Common myeloid progenitor, CD34-positive (primary cell): ENCODE measurements at places on chromosomes 2 and 18.

DNA sequence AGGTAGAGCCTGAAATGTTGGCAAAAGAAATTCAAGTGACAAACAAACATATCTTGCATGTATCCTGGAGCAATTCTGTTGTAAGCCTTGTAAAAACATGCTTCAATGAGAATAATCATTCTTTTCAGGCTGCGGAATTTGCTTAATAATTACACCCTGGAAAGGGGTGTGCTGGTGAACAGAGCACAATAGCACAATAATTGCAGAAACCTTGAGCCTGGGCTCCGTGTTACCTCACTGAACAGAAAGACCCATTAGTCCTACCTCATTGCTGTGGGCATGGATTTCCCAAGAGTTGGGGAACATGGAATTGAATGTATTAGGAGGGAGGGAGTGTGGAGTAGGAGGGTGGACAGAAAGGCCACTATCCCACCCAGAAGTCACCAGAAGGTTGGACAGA, 168.0 kb upstream of the ALKAL2 start:
- no peak for DNase-seq

DNA sequence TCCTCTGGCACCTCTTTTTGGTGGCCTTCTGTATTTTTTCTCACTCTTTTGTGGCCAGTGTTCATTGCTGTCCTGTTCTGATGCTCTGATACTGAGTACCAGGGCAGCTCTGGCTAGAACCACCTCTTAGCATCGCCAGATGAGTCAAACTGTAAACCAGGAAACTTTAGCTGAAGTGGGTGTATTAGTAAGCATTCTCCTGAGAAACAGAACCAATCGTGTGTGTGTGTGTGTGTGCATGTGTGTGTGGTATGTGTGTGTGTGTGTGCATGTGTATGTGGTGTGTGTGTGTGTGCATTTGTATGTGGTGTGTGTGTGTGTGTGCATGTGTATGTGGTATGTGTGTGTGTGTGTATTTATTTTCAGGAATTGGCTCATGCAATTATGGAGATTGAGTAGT, 166.3 kb upstream of the SKOR2 start:
- no peak for DNase-seq

GRCh38 chr2:88281302-88282217, 111.4 kb downstream of the THNSL2 start:
- peak; percentile 81 for DNase-seq

- no peak for DNase-seq
These were observed 9.9 kb downstream of the NABP1 start for GRCh38 chr2:191687867-191688266.

DNA sequence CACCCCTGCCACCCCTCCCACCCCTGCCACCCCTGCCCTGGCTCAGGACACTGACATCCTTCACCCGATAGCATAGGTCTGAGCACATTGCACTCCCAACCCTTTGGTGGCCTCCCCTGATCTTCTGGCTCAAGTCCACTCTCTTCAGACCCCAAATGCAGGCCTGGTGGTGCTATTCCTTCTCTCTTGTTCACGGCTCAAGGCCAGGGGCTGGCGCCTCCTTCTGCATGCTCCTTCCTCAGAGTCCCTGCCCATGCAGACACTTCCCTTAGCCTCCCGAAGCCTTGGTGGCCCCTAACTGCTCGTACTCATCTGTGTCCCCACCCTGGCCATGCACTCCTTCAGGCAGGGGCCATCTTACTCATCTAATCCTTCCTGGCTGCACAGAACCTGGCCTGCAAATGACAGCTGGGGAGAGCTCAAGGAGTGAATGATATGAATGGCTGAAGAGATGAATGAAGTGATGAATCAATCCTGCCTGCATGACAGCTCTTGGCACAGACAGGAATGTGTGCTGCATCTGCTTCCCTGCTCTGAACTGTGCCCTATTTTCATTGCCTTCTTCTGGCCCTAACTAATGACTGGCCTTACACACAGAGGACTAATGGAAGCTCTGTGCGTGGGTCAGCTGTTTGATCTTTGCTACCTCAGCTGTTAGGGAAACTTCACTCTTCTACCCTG, 290.8 kb downstream of the DYSF start:
- no peak for DNase-seq

DNA sequence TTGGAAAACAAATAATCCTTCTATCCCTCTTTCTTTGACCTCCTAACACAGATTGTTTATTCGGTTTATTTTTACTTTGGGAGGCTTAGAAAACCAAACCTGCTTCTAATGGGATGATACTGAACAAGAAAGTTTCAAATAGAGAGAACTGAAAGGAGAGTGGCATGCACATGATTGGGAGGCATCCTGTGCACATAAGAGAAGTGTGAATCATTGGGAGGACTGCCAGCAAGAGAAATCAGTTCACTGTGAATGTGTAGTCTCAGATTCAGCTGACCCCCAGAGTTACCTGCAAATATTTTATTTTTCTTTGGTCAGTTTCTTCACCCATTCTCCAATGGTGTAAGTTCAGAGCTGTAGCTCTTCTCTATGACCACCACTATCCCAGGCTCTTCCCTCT, 1363.2 kb upstream of the ACVR2A start:
- no peak for DNase-seq

GRCh38 chr2:222641336-222641735, 14.6 kb downstream of the FARSB start:
- DNase-seq, result no peak

DNA sequence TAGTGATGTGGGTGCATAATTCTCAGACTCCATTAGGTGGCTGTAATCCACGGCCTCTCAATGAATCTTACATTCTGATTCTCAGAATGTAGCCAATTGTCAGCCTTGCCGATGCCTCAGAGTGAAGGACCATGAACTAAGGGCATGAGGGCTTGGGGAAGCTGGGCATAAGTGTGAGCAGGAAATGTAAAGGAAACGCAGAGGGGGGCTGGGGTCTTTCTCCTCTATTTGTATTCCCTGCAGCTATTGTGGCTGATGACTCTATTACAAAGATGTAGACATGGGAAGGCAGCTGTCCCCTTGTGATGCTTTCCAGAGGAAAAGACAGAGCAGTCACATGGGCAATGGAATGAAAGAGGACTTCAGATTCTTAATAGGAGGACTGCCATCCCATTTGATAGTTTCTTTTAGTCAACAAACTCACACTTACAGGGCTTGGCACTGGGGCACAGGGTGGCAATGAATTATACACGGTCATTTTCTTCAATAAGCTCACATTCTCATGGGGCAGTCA, 353.2 kb upstream of the PKDCC start:
- DNase-seq, result no peak

DNA sequence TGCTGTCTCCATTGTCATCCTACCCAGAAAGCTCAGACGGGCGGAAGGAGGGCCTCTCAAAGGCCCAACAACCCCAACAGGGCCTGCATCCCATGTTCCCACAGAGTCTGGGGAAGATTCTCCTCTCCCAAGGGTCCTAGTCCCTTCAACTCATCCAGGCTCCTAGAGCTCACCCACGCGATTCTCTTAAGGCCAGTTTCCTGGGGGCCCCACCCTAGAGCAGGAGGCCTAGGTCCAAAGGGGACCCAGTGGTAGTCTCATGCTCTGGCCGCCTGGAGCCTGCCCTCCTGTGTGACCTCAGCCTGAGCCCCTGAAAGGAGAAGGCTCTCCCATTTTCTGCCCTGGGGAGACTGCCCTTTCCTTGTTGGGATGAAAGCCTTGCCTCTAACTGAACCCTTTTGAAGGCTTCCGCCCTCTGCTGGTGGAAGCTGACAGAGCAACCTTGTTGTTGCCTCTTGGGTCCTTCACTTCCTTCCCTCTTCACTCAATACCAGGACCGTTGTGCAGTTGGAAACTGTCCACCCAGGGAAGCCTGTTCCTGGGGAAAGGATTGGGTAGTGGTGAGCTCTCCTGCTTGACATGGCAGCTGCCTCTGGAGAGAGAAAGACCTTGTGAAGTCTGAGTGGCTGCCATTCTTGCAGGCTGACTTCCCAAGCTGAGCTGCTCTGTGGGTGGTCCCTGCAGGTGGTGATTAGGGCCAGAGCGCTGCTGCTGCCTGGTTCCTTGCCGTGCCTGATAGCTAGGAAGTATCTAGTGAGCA, 86.0 kb upstream of the ALPP start:
- DNase-seq, result peak; percentile 50

GRCh38 chr2:231213931-231214642, 15.7 kb downstream of the ARMC9 start:
- DNase-seq, result no peak

- no peak for DNase-seq
These were observed 6.9 kb downstream of the CDH20 start for GRCh38 chr18:61340148-61340547.

DNA sequence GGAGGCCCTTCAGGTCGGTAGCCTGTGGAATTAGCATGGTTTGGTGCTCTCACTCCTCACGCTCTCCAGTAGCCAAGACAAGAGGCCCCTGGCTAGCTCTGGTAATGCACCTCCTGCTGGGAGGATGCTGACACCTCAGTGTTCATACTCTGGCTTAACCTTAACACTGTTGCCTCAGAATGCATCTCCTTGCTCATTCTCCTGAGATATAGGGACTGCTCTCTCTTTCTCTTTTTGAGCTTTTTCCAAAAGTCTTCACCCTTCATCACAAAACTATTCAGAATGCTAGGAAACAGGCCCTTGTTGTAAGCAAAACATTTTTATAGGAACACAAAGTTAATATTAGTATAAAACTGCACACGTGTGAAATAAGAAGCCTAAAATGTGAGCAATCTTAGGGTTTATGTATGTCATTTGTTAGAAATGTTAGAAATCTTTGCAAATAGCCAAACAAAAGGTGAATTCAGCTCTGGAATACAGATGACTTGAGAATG, 17.3 kb upstream of the IMPA2 start:
- no peak for DNase-seq

DNA sequence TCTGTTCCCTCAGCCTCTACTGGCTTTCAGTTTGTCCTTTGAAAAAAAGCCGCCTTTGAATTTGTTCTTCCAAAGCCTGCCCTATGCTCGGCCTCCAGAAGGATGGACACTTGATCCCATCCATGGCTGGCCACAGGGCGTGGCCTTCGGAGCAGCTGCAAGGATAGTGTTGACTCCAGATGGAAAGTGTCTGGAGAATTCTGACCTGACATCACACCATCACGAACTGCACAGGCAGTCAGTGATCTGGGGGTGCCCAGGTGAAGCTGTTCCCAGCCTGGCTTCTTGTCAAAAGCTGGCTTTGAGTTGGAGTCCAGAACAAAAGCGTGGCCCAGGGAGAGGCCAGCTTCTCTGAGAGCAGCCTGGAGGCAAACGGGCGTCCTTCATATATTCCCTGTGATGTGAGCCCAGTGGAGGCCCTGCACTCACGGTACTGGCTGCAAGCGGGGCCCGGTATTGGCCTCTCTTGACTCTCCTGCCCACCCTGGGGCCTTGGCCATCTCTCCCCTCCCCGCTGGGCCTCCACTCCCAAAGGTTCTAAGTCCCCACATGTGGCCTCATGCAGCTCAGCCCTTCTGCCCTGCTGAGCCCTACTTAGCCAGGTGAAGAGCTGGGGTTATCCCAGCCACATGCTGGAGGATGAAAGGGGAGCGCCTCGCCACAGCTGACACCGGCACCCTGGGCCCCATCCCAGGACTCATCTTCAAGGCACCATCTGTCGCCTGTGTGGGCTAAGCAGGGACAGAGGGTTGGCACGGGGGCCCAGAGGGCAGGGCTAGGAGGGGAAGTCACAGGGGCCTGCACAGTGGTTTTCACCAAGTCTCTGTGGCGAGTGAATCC, 20.4 kb upstream of the ATOH8 start:
- no peak for DNase-seq

DNA sequence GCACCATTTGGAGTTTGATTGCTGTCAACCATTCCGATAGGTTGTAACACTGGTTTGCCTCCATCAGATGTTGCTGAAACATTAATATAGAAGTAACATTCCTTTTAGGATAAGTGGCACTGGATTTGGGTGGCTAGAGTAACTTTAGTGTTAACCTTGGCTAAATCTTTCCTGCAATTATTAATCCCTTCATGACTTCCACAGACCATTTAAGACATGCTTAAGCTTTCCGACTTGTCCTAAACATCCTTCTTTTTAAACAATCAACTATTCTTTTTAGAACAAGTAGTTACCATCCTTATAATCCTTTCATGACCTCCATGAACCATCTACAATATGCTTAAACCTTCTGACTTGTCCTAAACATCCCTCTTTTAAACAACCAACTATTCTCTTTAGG, 465.5 kb downstream of the DCDC2C start:
- no peak for DNase-seq

GRCh38 chr2:157843935-157844334, 32.2 kb downstream of the ACVR1 start:
- no peak for DNase-seq

DNA sequence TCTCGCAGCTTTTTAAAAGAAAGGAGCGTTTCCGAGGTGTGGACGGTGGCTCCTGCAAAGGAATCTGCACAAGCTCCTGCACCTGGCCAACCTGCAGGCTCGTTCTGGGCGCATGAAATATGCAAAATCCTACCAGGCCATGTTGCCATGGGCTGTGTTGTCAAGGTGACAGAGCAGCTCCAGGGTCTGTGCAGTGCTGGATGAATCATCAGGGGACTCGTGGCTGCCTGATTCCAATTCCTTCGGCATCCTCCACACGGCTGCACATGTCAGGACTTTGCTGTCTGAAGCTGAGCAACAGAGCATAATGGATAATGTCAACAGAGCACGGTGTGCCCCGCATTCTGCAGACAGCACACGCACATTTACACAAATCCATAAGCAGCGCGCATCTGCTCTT, 120.5 kb downstream of the EIPR1 start:
- no peak for DNase-seq

GRCh38 chr18:35110059-35110458, 68.8 kb downstream of the MAPRE2 start:
- peak; percentile 27 for DNase-seq

DNA sequence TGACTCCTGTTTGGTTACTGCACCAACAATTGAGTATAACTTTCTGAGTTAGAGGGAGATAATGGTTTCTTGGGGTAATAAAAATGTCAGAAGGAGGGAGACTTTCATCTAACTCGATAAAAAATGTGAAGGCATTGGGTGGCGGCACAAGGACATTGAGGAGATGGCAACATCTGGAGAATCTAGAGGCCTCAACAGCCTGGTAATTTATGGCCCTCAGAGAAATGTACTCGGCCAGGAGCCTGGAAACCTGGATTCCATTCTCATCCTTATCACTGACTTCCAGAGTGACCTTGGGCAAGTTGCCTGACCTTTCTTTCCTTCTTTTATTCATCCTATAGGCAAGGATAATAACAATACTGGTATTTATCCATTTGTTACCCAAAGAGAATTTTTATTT, 173.5 kb upstream of the MEX3C start:
- no peak for DNase-seq

DNA sequence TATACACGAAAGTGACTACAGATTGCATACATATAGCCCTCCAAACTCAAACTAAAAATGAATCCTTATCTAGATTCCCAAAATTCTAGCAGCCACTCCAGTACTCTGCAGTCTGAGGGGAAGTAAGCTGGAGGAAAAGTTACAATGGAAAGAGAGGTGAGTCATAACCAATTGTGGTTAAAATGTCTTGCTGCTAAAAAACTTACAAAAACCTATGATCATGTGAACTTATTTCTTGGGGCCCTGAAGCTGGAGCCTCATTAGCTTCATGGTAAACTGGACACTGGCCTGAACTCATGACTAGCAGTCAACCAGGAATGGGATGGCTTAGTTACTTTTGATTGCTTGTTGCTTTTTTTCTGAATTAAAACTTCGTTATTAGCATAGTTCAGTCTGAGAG, 175.9 kb downstream of the SLC4A3 start:
- DNase-seq, result no peak
